GM12892 (cell line): ENCODE measurements at places on chromosomes 2 and 18.

DNA sequence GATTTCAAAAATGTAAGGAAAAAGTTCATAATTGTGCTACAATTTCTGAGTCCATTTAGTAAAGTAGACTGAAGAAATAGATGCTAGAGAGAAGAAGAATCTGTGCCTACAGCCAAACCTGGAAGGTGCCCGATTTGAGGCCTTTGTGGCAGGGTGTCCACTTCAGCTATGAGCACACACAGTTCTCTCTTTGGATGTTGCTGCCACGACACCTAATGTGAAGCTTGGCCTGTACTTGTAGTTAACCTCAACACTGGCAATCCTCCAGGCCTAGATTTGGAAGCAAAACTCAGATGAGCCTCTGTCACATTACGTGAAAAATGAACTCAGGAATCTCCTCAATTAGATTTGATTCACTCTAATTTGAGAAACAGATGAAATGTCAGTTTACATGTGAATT lies 90.1 kb upstream of the LRP1B start:
- no peak for DNase-seq

- DNase-seq, result no peak
Observed at GRCh38 chr2:200469708-200470211, 40.1 kb downstream of the KCTD18 start.

- no peak for DNase-seq
Observed at GRCh38 chr2:3636586-3637310, 21.3 kb upstream of the ALLC start.

GRCh38 chr2:36193680-36194079 lies 161.9 kb upstream of the CRIM1 start:
- DNase-seq, result no peak
